ENCODE measurements at places on chromosomes 11 and 22.

GRCh38 chr11:1763336-1763795 lies 361 bp downstream of the CTSD start:
- no peak for DNase-seq

DNA sequence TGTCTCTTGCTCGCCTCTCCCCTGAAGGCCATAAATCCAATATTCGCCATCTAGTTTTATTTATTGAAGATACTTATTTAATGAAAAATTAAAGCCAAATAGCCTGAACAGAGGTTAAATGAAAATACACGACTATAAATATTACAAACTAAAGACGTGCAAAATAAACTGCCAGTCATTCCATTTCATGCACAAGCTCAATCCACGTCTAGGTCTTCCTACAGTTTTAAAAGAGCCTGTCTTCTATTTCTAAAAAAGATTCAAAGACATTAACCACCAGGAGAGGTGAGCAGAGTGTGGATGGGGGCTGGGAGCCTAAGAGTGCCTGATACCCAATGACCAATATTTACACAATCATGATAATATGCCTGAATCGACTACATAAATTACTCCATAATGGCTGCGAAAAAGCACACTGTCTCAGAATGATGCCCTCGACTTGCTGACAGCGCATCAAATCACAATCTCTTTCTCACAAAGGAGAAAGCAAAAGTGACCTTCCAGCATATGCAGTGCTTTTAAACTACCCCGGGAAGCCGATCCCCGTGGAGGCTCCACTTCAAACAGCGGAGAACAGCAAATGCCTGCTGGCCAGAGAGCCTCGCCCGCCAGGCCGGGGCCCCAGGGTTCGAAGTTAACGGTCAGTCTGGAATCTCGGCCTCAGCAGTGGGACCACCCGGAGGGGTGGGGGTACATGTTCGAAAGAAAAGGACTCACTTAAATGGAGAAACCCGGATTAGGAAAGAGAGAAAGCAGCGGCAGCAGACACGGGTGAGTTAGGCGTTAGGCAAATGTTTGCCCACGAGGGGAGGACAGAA lies 1.7 kb downstream of the FCHSD2 start:
- DNase-seq: no peak

DNA sequence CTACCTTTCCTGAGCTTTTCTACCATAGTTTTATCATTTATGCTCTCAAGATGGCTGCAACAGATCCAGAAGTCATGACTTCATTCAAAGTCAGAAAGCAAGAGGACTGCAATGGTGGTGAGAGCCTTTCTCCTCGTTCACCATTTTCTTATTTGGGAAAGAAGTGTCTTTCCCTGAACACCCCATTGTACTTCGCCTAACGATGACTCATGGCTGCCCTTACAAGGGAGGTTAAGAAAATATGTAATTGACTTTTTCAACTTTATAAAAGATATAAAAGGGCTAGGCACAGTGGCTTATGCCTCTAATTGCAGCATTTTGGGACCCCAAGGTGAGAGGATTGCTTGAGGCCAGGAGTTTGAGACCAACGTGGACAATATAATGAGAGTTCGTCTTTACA lies 541.7 kb downstream of the METTL15 start:
- no peak for DNase-seq

- DNase-seq: no peak
Measured at GRCh38 chr11:35618497-35619115, 346 bp downstream of the FJX1 start.

DNA sequence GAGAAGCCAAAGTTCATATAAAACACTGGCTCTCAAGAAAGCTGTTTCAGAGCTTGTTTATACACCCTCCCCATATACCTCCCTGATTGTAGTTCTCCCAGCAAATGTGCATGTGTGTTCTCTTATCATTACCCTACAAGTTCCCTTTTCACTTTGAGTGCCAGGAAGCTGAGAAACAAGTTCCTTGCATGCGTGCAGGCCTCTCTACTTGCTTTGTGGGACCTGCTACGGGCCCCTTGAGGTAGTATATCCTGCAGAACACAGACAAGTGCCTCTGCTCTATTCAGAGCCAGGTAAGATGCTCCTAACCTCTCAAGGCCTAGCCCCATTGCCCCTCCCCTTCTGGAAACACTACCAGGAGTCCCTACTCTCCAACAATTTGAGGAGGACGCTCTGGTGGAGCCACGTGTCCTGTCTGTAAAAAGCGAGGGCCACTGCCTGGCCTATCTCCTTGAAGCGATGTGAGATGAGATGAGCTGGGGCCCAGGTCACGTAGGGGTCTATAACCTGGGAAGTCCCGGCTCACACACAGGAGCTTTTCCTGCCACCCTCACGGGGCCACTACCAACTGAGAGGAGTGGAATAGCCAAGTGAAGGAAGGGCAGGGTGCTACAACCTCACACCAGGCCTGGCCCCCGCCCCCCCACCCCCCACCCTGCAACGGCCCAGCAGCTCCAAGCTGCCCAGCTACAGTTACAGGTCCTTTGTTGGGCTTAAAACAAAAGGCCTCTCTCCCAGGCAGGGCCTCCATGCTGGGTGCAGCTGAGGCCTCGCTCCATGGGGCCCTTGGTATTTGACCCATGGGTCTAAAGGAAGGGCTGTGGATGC lies 2.6 kb upstream of the ATP5MGL start:
- DNase-seq: no peak

GRCh38 chr11:48052183-48053044 lies 72.1 kb downstream of the PTPRJ start:
- DNase-seq: no peak

DNA sequence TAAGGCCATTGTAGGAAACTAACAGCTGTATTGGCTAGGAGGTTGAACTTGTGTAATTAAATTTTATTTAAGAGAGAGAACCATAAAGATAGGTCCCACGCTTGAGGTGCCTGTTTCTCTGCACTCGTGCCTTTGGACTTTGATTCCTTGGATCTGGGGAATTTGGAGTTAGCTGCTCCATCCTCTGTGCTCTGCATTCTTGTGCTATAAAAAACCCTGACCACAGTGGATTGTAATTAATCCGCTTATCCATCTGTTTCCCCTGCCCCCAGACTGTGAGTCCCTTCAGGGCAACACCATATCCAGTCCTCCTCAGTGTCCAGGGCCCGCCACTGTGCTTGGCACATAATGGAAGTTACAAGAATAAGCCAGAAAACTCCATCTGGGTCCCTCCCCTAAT lies 169.8 kb downstream of the SPON1 start:
- no peak for DNase-seq

- DNase-seq: no peak
Measured at GRCh38 chr11:2816941-2817421, 68.6 kb downstream of the CDKN1C start.

- DNase-seq: no peak
Measured at GRCh38 chr11:47980088-47980906, at the start of gene PTPRJ. Gene PTPRJ (plus strand): TSS chr11:47980559. CDS start chr11:47980913, 354 bp downstream.

GRCh38 chr11:109388982-109389381 lies 33.0 kb upstream of the C11orf87 start:
- no peak for DNase-seq

- DNase-seq: no peak
Measured at GRCh38 chr11:129896062-129896461, 684 bp upstream of the NFRKB start.

GRCh38 chr11:70066136-70066520 lies 12.0 kb upstream of the ANO1 start:
- DNase-seq: no peak

DNA sequence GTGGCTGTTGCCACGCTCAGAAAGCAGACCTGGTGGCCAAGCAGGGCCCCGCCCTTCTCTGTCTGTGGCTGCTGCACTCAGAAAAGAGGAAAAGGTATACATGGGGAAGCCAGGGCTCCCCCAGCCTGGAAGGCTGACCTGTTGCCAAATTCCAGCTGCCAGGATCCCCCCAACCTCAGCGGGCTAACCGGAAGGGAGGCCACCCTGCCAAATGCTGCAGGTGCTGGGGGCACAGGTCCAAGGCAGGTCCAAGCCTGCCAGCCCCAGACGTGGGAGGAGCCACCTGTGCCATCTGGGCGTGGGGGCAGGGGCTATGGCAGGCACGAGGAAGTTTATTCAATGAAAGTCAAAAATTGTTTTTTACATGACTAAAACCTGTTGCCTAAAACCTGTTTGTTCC lies 2.6 kb downstream of the NPTXR start:
- DNase-seq: no peak

- DNase-seq: no peak
Measured at GRCh38 chr11:74024261-74025029, 15.6 kb upstream of the UCP3 start.

DNA sequence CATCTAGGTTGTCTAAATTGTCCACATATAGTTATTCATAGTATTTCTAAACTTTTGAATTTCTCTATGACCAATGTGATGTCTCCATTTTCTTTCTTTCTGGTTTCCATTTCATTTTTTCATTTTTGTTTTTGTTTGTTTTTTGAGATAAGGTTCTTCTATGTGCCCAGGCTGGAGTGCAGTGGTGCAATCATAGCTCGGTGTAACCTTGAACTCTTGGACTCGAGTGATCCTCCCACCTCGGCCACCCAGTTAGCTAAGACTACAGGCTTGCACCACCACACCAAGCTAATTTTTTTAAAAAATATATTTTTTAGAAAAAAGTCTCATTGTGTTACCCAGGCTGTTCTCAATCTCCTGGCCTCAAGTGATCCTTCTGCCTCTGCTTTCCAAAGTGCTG lies 8.2 kb downstream of the GSTT4 start:
- no peak for DNase-seq

Measured in LNCaP clone FGC (cell line).